ENCODE measurements at places on chromosomes 12 and 14. TPM values are rescaled to one million over a fixed set of nuclear protein-coding genes. Genes with fewer than 3 reads are reported as not detected.
A peak's percentile ranks its signal among the peaks of the same experiment; 100 is the strongest.

DNA sequence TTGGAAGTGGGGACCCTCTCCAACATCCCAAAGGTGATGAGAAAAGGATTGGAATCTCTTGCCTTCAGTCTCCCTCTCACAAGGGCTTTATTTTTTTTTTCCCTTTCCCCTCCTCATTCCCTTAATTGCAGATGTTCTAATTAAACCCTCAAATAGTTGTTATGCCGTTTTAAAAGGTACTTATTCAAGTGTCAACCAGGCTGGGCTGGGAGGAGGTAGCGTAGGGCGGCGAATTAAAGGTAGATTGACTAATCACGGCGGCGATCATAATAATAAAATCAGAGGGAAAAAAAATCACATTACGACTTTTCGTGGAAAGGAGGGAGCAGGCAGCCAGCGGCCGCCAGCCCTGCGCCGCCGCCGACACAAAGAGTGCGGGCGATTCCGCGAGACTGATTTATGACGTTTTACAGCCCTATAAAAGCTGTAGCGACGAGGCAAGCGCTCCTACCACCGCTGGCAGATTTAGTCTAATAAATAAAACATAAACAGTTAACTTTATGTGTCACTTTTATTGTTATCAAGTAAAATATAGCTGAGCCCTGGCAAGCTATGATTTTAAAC lies 1.7 kb upstream of the HOXC4 start:
- H3K27me3 ChIP-seq: no peaks in the 10 kb centered on the region
- peaks cover 3% of the 10 kb centered on the region for H3K4me1 ChIP-seq
- H3K4me3 ChIP-seq: no peak overlapping the region
- no peak for DNase-seq

RHEBL1 gene
- total RNA-seq: 8.8 TPM

GRCh38 chr14:69291891-69292561 lies 32.1 kb downstream of the GALNT16 start:
- H3K27ac ChIP-seq: peak overlapping the region; percentile 23
- no peak overlapping the region for H3K4me3 ChIP-seq
- H3K4me1 ChIP-seq: peaks cover 9% of the 10 kb centered on the region
- DNase-seq: peak; percentile 6
- no peaks in the 10 kb centered on the region for H3K27me3 ChIP-seq
- no peaks in the 10 kb centered on the region for H3K36me3 ChIP-seq

GRCh38 chr12:110198386-110198785 lies 74.2 kb downstream of the IFT81 start:
- H3K4me3 ChIP-seq: no peak overlapping the region
- H3K27me3 ChIP-seq: no peaks in the 10 kb centered on the region
- no peak for DNase-seq
- H3K4me1 ChIP-seq: peaks cover 28% of the 10 kb centered on the region
- no peak overlapping the region for H3K27ac ChIP-seq

DNA sequence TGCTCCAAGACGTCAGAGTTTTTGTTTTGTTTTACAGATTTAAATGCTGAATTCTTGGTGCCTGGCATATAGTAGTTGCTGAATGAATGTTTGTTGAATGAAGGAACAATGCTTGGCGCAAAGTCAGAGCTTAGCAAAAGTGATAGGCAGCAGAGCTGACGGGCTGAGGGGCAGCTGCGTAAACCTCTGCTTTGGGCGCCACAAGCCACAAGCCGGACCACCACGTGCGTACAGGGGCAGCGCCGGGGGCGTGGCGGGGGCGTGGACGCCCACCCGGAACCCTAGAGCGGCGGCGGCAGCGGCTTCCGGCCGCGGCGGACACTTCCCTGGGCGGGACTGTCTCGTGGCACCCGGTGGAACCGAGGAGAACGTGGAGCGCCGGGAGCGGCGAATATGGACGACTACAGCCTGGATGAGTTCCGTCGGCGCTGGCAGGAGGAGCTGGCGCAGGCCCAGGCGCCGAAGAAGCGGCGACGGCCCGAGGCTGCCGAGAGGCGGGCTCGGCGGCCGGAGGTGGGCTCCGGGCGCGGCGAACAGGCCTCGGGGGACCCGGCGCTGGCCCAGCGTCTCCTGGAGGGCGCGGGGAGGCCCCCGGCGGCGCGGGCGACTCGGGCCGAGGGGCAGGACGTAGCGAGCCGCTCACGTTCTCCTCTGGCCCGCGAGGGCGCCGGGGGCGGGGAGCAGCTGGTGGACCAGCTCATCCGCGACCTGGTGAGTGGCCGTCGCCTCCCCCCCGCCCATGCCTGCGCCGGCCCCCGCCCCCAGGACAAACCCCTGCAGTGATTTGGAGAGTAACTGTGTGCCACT lies at the start of gene FBXW8:
FBXW8 (plus strand) TSS at position 306 of the 807 bp plus-strand sequence; CDS start at position 394, 88 bp downstream.
- H3K4me3 ChIP-seq: peak within 1 kb of the TSS; percentile 73
- peak; percentile 90 for DNase-seq
- no peaks in the 10 kb centered on the region for H3K27me3 ChIP-seq
- H3K27ac ChIP-seq: peak within 1 kb of the TSS; percentile 68
- no peaks in the 10 kb centered on the region for H3K36me3 ChIP-seq
- no peaks in the 10 kb centered on the region for H3K4me1 ChIP-seq

DNA sequence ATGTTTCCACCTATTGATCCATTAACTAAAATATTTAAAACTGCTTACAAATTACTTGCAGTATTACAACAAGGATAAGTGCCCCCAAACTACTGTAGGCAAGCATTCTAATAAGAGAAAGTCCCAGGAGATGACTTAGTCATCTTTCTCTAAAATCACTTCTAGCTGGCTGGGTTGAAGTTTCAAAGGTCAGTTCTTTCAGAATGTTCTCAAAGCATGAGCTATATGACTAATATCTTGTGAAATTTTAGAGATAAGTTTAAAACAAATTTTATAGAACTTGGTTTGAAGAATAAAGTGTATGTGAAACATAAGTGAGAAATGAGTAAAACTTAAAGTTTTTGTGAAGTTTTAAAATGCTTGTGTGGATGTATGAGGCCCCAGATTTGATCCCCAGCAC lies 24.3 kb upstream of the OR6J1 start:
- H3K4me1 ChIP-seq: no peaks in the 10 kb centered on the region
- H3K4me3 ChIP-seq: no peak overlapping the region
- H3K27ac ChIP-seq: no peak overlapping the region
- H3K36me3 ChIP-seq: no peaks in the 10 kb centered on the region

- no peak overlapping the region for H3K27ac ChIP-seq
- no peaks in the 10 kb centered on the region for H3K27me3 ChIP-seq
- H3K36me3 ChIP-seq: no peaks in the 10 kb centered on the region
- H3K4me3 ChIP-seq: no peak overlapping the region
Measured at GRCh38 chr12:109679501-109680263, 33.9 kb upstream of the FAM222A start.

GRCh38 chr12:122130150-122130549 lies 43.9 kb downstream of the IL31 start:
- H3K27me3 ChIP-seq: no peaks in the 10 kb centered on the region
- H3K4me1 ChIP-seq: no peaks in the 10 kb centered on the region
- H3K4me3 ChIP-seq: no peak overlapping the region
- no peak for DNase-seq
- no peak overlapping the region for H3K27ac ChIP-seq
- H3K36me3 ChIP-seq: peaks cover 32% of the 10 kb centered on the region

SLC16A7 gene
- 3.6 TPM for total RNA-seq

GRCh38 chr12:121330692-121331091 lies 21.5 kb downstream of the ANAPC5 start:
- DNase-seq: no peak
- H3K27me3 ChIP-seq: no peaks in the 10 kb centered on the region
- no peak overlapping the region for H3K4me3 ChIP-seq
- H3K4me1 ChIP-seq: no peaks in the 10 kb centered on the region
- no peak overlapping the region for H3K27ac ChIP-seq

DNA sequence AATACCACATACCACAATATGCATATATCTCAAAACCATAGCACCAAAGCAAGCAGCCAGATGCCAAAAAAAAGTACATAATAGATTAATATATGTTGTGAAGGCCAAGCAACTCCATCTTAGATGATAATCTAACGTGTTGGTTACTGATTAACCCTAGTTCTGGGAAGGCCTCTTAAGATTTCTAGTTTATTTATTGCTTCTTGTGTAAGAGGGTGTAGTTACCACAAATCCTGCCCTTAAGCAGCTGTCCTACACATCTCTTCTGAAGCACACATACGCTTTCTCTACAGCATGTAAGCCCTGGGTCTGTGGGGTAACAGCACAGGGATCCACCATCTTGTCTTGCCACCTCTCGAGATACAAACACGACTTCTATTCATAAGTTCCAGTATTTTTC lies 236.8 kb upstream of the AVPR1A start:
- no peak overlapping the region for H3K4me3 ChIP-seq
- H3K4me1 ChIP-seq: no peaks in the 10 kb centered on the region
- no peak for DNase-seq
- no peak overlapping the region for H3K27ac ChIP-seq
- no peaks in the 10 kb centered on the region for H3K36me3 ChIP-seq

CLEC9A gene
- total RNA-seq: not detected

GARIN6 gene
- not detected for total RNA-seq

DNA sequence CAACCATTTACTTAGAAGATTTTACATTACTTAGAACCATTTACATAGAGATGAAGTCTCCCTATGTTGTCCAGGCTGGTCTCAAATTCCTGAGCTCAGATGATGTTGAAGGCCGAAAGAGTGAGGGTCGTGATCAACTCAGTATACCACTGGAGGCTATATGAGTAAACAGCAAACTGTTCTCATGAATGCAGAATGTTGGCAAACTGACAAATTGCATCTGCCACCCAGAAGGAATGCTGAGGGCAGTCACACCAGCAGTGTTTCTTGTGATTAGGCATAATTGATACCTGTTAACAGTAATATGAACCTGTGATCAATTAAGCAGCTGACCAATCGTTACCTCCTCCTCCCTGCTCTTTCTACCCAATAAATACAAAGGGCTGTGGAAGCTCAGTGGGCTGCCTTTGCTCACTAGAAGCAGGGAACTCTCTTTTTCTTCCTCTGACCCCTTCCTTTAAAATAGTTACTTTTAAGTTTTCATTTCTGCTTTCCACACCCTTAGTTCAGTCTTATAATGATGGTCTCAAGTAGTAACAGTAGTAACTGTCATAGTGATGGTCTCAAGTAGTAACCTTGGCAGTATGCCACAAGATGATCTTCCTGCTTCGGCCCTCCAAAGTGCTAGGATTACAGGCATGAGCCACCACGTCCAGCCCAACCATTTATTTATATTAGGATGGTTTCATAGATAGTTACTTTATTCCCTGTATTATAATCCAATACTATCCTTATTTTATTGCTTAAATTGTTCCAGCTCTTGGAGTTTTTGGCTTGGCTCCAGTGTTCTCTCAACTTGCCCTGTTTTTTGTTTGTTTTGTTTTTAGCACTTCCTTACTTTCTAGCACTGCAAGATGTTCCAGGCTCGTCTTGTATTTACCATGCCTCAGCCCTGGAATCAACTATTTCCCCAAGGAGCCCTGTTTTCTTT lies 25.8 kb downstream of the LIMA1 start:
- H3K4me1 ChIP-seq: peaks cover 30% of the 10 kb centered on the region
- H3K27ac ChIP-seq: no peak overlapping the region
- no peaks in the 10 kb centered on the region for H3K36me3 ChIP-seq
- H3K27me3 ChIP-seq: no peaks in the 10 kb centered on the region
- peak; percentile 52 for DNase-seq

DNA sequence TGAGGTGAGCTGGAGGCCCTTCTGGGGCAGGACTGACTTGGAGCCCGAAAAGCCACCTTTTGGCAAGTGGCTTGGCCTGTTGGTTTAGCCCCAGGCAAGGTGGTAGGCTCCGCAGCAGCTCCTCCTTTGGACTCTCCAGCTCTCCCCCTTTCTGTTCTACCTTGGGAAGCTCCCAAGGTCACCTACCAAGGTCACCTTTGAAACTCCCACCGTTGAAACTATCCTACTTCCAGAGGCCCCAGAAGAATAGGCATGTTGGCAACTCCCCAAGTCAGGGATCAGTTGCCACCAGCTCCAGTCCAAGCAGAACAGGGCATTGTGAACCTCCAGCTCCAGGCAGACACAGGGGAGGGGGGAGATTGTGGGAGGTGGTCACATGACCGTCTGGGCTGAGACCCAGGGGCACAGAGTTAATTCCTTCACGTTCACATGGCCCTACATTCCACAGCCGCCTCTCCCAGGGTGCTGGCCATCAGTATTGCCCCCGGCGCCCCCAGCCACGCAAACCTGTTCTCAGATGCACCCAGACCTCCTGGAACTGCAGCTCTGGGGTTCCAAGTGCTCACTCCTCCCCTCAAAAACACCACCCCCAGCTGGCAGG lies 14.4 kb downstream of the IRF2BPL start:
- H3K36me3 ChIP-seq: no peaks in the 10 kb centered on the region
- peak; percentile 52 for DNase-seq
- H3K4me1 ChIP-seq: peaks cover 7% of the 10 kb centered on the region
- H3K27ac ChIP-seq: no peak overlapping the region

- DNase-seq: peak; percentile 52
- no peaks in the 10 kb centered on the region for H3K4me1 ChIP-seq
- peaks cover 15% of the 10 kb centered on the region for H3K27me3 ChIP-seq
- no peak overlapping the region for H3K27ac ChIP-seq
Measured at GRCh38 chr12:52119398-52120254, 40.1 kb downstream of the SMIM41 start.

DNA sequence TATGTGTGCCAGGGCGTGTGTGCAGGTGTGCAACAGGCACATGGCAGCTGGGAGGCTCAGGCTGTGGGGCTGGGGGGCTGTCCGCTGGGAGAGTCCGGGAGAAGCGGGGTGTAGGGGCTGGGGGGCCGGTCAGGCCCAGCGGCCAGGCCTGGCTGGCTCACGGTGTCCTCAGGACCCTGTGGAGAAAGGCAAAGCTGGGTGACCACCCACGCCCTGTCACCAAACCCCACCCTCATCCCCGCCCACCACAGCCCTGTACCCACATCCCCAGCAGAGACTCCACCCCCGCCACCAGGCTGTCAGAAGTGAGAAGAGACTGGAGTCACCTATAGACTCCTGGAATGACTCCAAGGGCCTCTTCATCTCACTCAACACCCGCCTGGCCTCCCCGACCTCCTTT lies 85.3 kb downstream of the SCARB1 start:
- DNase-seq: no peak
- no peaks in the 10 kb centered on the region for H3K36me3 ChIP-seq
- H3K27ac ChIP-seq: no peak overlapping the region
- no peaks in the 10 kb centered on the region for H3K27me3 ChIP-seq

GRCh38 chr12:125028106-125028505 lies 34.7 kb downstream of the BRI3BP start:
- no peaks in the 10 kb centered on the region for H3K27me3 ChIP-seq
- no peak overlapping the region for H3K4me3 ChIP-seq
- H3K36me3 ChIP-seq: peaks cover 6% of the 10 kb centered on the region
- H3K27ac ChIP-seq: no peak overlapping the region
- peaks cover 5% of the 10 kb centered on the region for H3K4me1 ChIP-seq

DNA sequence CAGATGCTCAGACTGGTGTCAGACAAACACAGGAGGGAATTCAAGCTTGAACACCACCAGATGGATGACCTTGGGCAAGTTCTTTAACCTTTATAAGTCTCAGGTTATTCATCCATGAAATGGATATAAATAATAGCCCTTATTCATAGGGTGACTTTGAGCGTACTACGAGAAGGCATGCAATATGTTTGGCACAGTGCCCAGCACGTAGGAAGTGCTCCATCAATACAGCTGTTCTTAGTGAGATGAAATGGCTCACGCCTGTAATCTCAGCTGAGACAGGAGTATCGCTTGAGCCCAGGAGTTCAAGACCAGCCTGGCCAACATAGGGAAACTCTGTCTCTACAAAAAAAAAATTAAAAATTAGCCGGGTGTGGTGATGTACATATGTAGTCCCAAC lies 84.8 kb upstream of the FICD start:
- DNase-seq: peak; percentile 13
- no peak overlapping the region for H3K27ac ChIP-seq
- no peaks in the 10 kb centered on the region for H3K36me3 ChIP-seq

GRCh38 chr12:129870796-129871195 lies 33.0 kb downstream of the TMEM132D start:
- H3K27me3 ChIP-seq: no peaks in the 10 kb centered on the region
- H3K4me3 ChIP-seq: no peak overlapping the region
- no peaks in the 10 kb centered on the region for H3K36me3 ChIP-seq
- no peaks in the 10 kb centered on the region for H3K4me1 ChIP-seq
- H3K27ac ChIP-seq: no peak overlapping the region
